A172 (cell line): ENCODE measurements at places on chromosomes 7 and 10. TPM values are rescaled to one million over a fixed set of nuclear protein-coding genes. Genes with fewer than 3 reads are reported as not detected.

- DNase-seq, result no peak
Measured at GRCh38 chr7:133822001-133822641, 305.0 kb upstream of the LRGUK start.

GRCh38 chr7:76225379-76225778 is 23.7 kb downstream of the SRRM3 start:
- DNase-seq, result peak; percentile 39

GRCh38 chr10:21020545-21020944 is 123.4 kb upstream of the NEBL start:
- DNase-seq, result peak; percentile 56

DNA sequence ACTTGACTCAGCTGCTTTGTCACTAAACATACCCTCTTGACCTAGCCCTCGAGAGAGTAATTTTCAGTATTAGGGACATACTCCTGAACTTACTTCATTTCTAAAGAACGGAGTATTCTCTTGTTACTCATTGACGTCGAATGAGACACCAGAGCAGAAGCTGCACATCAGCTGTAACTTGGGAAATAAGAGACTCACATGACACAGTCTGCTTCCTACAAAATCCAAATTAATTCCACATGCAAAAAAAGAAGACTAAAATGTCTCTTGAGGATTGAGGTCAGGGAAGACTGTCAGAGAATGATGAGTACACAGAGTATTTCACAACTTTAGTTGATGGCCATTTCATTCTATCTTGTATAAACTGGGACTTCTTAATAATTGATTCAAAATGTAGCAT is 114.7 kb upstream of the EGFR start:
- DNase-seq, result peak; percentile 21

DNA sequence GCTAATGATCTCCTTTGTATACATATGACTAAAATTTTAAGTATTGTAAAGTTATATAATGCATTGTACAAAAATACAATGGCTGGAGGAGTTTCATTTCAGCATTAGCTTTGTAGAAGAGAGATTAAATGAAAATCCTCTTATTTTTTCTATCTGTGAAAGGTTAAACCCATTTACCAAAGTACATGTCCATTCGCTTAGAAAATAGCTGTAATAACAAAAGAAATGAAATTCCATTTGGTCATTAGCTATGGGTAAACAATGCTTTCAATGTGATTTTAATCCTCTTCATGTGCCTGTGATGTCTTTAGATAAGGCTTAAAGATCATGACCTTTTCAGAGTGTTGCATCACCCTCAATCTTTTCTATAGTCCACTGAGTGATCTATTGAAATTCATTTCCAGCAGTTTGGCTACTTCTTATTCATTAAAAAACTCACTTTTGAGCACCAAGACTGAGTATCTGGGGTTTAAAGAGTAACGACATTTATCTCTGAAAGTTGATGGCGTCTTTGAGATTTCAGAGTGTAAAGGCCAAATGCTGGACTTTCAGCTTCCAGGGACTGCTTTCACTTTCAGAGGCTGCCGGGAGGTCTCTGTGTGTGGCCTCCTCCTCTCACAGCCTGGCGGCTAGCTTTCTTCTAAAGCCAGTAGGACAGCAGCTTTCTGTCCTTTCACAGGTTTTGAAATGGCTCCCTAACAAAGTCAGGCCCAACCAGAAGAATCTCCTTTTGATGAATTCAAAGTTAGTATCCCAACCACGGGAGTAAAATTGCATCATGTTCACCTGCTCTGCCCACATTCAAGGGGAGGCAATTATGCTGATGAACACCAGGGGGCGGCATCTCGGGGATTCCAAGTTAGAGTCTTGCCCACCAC is 701.4 kb upstream of the COBL start:
- peak; percentile 8 for DNase-seq

- peak; percentile 19 for DNase-seq
Measured at GRCh38 chr10:12350167-12350872, 973 bp downstream of the CAMK1D start.

- no peak for DNase-seq
Measured at GRCh38 chr7:128841171-128841690, 11.0 kb downstream of the FLNC start.

GRCh38 chr7:29408841-29409243 is 154.8 kb upstream of the PRR15 start:
- peak; percentile 77 for DNase-seq

DNA sequence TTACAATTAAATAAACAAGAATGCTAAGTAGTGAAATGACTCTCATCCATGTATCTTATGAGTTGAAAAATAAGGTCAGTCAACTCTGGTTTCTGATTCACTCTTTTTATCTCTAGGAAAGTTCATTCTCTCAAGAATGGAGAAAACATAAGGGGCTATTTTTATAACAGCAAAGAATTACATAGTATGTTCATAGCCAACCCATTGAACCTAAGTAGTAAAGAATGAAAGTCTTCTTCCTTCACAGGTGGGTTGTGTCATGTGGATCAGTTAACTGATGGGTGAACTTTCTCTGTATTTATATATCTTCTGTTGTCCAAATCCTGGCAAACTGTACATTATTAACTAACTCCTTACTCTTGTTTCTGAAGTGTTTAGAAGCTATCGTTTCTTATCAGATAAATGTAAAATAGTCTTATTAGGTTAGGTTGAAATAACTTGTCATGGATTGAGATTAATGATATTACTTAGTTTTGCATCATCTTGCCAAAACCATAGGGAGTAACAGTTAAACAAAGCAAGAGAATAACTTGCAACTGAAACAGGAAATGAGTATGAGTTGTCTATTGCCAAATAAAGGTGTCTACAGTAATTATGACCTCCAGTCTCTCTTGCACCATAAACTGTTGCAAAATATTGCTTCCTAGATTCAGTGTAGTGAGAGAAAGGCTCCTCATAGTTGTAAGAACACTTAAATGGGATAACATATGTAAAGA is 86.8 kb downstream of the ANKRD7 start:
- peak; percentile 86 for DNase-seq

GRCh38 chr10:688312-689120 is 952 bp downstream of the DIP2C start:
- DNase-seq, result peak; percentile 18

GRCh38 chr7:158616050-158616449 is 28.4 kb upstream of the PTPRN2 start:
- DNase-seq, result no peak

DNA sequence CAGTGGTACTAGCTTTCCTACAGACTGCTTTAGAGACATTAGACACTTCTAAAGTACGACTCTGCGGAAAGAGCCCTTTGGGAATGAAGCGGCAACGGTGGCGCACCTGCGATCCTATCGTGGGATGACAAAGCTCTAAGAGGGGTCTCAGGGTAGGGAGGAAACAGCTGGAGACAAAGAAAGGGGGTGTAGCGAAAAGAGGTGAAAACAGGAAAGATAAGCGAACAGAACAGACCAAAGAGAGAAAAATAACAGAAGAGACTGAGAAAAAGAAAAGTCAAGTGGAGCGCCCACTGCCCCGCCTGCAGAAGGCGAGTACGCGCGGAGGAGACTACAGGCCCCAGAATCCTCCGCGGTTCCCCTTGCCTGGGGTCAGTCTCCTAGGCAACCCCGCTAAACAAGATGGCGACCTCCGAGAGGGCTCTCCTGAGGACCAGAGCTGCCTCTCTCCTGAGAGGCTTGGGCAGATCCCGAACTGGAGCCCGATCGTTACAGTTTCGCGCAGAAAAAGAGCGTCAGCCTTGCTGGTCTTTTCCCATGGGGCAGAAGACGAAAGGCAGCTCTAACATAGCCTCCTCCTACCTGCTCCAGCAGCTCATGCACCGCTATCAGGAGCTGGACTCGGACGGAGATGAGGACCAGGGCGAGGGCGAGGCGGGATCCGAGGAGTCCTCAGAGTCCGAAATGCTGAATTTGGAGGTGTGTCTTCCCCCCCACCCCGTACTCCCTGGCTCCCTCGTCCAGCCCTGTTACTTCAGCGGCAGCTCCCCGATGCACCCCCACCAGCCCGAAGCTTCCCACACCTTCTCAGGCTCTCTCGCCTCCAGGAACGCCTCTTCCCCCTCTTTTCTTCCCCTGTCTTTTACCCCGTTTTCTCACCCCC is at the start of gene LRGUK:
TSS of gene LRGUK (plus strand) at position 375 of the 883 bp plus-strand sequence. CDS start at position 403, 28 bp downstream.
- DNase-seq, result peak; percentile 50

- DNase-seq, result peak; percentile 98
Measured at GRCh38 chr10:93471110-93471651, 11.0 kb downstream of the MYOF start.

- no peak for DNase-seq
Measured at GRCh38 chr7:88155756-88156155, 64.1 kb downstream of the SRI start.

DNA sequence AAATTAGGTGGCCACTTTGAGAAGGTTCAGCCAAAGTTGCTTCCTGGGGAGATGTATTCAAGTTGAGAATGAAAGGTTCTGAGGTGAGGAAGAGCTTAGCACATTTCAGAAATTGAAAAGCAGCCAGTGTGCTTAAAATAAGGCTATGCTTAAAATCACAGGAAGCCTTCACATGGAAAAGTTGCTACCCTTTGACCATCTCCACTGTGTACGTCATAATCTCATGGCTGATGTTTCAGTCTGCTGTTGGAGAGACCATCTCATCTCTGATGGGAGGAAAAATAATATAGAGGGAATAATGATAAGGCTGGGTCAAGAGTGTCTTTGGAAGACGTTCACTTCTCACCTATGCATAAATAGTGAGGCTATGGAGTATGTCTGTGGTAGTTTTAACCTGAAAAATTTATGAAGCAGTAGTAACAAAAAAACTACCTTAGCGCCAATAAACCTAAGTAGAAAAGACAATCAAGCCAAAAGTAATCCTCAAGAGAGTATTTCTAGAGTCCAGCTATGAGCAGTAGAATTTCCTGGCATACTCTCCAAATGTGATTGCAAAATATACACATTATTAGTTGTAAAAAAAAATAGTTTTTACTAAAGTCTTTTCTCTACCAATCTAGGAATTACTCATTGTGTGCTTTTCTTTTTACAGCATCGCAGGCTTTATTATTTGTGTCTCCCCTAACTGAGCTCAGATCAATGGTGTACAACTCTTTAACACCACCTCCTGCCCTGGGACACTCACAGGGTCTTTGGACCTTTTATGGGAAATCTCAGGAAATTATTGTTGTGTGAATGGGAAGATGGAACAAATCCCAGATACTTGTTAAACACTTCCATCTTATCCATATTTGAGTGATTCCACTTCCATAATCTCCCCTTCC is 435.2 kb upstream of the LRGUK start:
- DNase-seq, result no peak

DNA sequence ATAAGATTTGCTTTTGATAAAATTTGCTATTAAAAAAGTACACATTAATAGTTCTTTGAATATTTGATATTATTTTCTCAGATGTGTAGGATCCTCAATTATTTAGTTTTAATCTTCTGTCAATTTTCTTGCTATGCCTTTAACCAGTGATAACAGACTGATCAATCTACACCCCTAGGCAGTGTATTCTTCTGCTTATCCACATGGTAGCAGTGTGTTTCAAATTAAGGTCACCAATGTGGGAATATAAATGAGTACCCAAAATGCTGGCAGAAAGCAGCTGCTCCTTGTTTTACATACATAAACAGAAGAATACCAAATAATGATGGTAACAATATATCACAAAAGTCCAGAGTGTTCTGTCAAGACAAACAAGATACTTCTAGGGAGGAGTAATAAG is 87.0 kb downstream of the SKAP2 start:
- no peak for DNase-seq

- DNase-seq, result no peak
Measured at GRCh38 chr7:156031679-156032478, 219.6 kb upstream of the SHH start.

DNA sequence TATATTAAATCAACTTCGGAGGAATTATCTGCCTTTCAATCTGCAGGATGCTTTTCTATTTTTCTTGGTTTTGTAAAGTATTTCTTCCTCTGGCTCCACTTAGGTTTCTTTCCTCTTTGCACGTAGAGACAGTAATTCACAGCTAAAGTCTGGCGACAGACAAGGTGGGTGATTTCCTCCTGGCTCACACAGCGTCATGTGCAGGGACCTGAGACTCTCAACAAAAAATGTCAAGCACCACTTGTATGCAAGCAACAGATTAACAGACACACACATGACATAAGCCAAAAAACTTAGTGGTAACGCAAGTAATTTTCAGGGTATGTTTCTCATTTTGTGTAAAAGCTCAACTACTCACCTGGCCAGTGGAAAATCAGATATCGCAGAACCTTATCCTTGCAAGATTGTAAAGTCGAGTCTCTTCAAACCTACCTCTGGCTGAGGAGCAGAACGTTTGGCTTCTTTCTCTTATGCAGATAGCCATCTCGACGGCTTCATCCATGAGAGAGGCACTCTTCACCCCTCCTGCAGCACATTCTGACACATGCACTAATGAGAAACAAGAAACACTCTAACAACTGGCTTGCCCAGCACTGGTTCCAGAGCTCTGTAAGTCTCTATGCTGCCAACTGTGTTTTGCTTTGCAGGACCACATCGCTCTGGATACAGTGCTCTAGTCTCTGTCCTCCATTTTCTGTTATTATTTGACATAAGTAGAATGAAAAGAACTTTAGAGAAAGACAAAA is 188.0 kb downstream of the CDCA7L start:
- DNase-seq, result no peak

- DNase-seq, result no peak
Measured at GRCh38 chr10:101952191-101952590, 103.8 kb downstream of the ARMH3 start.

- DNase-seq, result peak; percentile 63
Measured at GRCh38 chr7:49324707-49325106, 400.4 kb downstream of the CDC14C start.

- DNase-seq, result no peak
Measured at GRCh38 chr10:93628858-93629257, 16.5 kb downstream of the PDE6C start.

JAKMIP3 gene
- 0.26 and 0.64 TPM in 2 replicates for total RNA-seq

UCN3 gene
- not detected in 2 replicates for total RNA-seq

MYOZ1 gene
- total RNA-seq, result 1.1 TPM in 1 of 2 replicates, not detected in the other

HOXA7 gene
- total RNA-seq, result not detected in 2 replicates

UTF1 gene
- not detected in 2 replicates for total RNA-seq

UPK3B gene
- 10.6 and 25.0 TPM in 2 replicates for total RNA-seq

ZNF488 gene
- 2.6 and 3.6 TPM in 2 replicates for total RNA-seq

PNLIPRP1 gene
- total RNA-seq, result not detected in 2 replicates

PKD1L1 gene
- 0.69 TPM in 1 of 2 replicates, not detected in the other for total RNA-seq

ATOH7 gene
- not detected in 2 replicates for total RNA-seq

AGR2 gene
- total RNA-seq, result not detected in 2 replicates

AKR1C4 gene
- total RNA-seq, result not detected in 2 replicates
